ENCODE measurements at places on chromosomes 13 and 19. TPM values are rescaled to one million over a fixed set of nuclear protein-coding genes. Genes with fewer than 3 reads are reported as not detected.

CEACAM1 gene
- total RNA-seq = not detected

- no peak for DNase-seq
Observed at GRCh38 chr13:20249913-20250312, 17.8 kb upstream of the GJB6 start.

DNA sequence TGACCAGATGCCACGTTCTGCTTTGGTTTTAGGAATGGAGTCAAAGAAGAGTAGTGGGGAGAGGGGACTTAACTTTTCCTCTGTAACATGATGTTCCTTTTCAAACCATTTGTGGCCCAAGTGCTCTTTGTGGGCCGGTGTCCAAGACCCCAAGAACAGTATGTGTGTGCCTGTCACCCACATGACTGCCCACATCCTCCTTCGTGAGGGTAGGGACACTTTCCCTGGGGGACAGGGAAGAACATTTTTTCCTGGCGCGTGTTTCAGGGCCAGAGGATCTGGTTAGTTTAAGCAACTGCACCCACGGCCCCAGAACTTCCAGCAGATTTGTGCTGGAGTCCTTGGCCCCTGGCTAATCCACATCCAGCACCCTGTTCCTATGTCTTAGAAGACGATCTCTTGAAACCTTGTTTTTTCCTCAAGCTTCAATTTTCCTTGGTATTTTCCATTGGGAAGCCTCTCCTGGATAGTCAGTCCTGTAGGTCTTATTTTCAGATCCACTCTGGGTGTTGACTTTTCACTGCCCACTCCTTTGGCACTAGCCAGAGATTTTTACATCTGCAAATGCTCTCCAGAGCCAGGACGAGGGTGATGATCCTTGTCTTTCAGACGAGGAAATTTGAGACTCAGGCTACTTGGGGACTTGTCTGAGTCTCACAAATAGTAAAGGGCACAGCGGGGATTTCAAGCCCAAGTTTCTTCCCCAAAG is 10.8 kb upstream of the CCDC97 start:
- no peak for DNase-seq

DNAJC15 gene
- 12.5 TPM for total RNA-seq

DNA sequence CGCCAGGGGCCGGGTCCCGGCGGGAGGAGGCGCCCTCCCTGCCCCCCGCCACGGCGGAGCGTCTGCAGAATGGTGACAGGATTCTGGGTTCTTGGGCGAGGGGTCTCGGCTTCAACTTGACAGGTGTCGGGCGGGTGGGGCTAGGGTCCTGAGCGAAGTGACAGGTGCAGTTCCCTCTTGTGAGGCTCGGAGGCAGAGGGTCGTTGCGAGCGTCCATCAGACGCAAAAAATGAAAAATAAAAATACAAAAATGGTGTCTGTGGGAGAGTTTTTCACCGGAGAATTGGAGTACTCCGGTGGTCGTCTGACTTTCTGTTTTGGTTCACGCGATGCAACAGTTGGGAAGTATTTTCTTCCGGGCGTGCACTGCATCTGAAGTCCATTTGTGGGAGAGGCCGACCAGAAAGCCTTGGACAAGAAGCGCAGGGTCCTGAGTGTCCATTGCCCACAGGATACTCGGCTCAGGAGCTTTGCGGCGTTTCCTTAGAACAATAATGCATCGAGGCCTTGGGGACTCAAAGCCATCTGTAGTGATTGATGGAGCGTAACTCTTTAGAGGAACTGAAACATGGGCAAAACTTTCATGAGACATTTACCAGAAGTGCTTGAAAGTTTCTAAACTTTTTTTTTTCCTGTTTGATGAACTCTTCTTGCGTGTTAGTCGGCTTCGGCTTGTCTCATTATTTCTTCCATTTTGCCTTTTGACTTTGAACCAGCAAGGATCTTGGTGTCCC is 759 bp downstream of the RB1 start:
- DNase-seq = peak; percentile 55

- DNase-seq = no peak
Observed at GRCh38 chr19:30598688-30599087, 226.5 kb downstream of the ZNF536 start.

DNA sequence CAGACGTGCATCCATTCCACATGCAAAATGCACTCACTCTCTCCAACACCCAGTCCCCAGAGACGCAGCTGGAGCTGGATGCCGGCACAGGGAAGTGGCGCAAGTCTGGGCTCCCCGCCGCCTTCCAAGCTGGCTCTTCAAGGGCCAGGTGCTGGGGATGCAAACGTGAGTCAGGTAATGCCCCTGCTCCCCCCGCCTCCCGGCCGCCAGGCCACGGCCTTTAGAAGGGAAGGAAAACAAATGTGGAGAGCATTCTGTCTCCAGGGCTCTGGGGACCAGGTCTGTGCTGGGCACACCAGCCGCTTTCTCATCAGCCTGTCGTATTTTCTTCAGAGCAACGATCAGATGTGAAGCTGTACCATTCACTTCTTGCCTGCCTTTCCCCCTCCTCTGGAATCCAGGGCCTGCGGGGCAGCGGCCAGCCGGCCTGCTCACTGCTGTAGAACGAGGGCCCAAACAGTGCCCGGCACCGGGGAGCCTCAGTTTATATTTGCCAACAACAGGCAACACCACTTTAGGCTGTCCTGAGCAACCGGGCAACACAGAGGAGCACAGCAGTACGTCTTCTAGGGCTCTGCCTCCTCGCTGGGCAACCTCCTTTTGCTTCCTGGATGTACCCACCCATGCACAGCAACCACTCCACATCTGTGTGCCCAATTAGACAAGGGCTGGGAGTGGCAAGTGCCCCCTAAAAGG is 3.8 kb downstream of the RAB20 start:
- DNase-seq = no peak

GRCh38 chr13:55245005-55245644 is 1895.6 kb upstream of the PRR20A start:
- DNase-seq = no peak

NAPSA gene
- total RNA-seq = not detected

DNA sequence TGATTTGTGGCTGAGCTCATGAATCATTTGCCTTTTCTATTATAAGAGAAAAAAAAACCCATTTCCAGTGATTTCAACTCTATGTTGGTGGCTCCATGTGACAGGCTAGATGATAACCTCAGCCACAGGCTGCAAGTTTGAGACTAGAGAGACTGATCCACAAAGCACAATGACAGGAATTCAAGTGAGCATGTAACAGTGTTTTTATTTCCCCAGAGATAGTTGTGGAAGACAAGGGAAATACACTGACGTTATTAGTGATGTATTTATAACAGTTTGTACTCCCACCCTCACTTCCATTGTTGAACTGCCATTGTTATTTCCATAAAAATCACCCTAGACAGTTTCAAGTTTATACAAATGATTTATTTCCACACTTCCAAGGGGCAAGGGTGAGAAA is 27.9 kb upstream of the EDNRB start:
- no peak for DNase-seq

PTGIR gene
- total RNA-seq = 0.54 TPM

ZNF556 gene
- total RNA-seq = not detected

DNA sequence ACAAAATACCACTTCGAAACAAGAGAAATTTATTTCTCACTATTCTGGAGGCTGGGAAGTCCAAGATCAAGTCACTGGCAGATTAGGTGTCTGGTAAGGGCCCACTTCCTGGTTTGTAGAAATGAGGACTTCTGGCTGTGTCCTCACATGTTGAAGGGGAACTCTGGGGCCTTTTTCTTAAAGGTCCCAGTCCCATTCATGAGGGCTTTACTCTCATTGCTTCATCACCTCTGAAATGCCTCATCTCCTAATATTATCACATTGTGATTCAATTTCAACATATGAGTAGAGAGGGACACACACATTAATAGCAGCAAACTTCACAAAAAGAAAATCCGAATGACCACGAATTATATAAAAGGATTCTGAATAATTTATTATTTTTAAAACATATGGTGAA is 21.6 kb upstream of the SIGLEC14 start:
- no peak for DNase-seq

DNA sequence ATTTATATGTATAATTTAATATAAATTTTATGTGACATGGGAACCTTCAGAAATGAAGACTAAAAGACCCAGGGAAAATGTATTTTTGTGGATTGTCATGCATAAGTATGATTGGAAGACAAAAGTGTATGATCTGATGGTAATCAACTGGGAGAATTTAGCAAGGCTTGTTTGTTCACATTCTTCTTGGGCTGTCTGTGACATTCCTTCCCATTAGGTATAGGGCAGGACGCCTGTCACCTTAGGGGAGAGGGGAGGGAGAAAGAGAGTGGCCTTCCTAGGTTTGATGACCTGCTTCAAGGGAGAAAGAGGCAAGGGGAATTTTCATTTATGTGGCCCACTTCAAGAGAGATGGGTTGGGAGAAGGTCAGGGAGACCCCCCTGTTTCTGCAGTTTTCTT is 22.4 kb downstream of the PIBF1 start:
- DNase-seq = no peak

DNA sequence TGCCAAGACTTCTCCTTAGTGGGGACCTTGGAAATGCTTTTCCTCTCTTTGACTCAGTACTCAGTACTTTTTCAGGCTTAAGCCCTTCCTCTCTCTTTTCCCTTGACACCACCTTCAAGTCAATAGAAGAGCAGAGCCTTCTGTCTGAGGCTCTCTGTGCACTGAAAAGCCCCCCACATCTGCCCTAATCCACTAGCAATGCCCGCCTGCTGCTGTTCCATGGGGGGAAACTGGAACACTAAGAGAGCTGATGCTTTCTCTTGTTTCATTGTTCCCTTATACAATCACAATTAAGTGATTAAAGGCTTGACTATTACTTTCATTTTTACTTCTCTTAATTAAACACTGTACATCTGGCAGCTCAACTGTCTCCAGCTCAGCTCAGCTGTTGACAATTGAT is 254.5 kb downstream of the SLITRK6 start:
- no peak for DNase-seq

GRCh38 chr13:86572115-86572514 is 772.9 kb upstream of the SLITRK6 start:
- peak; percentile 80 for DNase-seq

SLC10A2 gene
- total RNA-seq = not detected

- peak; percentile 28 for DNase-seq
Observed at GRCh38 chr19:1725100-1726064, 27.9 kb upstream of the ONECUT3 start.

GRCh38 chr13:100439247-100439970 is 149.2 kb downstream of the GGACT start:
- no peak for DNase-seq

LHB gene
- not detected for total RNA-seq

- no peak for DNase-seq
Observed at GRCh38 chr19:11102944-11103343, 13.7 kb downstream of the LDLR start.

ATXN8OS gene
- total RNA-seq = not detected

DPF1 gene
- total RNA-seq = 4.2 TPM

- DNase-seq = peak; percentile 63
Observed at GRCh38 chr13:99505814-99506269, 4.6 kb downstream of the TM9SF2 start.

- DNase-seq = peak; percentile 42
Observed at GRCh38 chr13:102128216-102128810, 273.5 kb downstream of the FGF14 start.

DNA sequence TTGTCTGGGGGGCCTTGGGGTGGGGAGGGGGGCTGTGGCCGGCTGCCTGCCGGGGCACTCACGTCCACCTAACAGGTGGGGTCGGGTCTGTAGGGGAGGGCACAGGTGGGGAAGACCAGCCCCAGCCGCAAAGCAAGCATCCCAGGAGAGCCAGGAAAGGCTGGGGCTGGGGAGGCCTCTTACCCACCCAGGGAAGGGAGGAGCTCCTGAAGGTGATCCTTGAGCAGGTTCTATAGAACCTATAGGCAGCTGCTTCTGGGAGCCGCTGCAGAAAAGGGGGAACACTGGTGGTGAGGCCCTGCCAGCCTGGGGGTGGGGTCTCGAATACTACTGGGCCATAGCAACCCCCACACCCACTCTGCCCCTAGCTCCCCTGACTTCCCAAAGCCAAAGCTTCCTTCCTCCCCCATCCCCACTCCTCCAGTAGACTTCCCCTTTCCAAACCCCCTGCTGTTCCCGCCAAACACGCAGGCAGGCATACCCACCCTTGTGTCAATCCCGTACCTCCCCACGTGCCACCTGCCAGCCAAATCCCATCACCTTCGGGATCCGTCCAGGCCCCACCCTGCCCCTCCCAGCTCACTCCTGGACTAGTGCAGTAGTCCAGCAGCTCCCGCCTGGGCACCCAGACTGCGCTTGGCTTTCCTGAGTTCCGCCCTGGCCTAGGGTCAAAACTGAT is 5.6 kb downstream of the KLF16 start:
- no peak for DNase-seq

YJU2 gene
- total RNA-seq = 15.6 TPM

GRCh38 chr13:110388108-110388943 is 81.2 kb downstream of the COL4A2 start:
- peak; percentile 83 for DNase-seq

DNA sequence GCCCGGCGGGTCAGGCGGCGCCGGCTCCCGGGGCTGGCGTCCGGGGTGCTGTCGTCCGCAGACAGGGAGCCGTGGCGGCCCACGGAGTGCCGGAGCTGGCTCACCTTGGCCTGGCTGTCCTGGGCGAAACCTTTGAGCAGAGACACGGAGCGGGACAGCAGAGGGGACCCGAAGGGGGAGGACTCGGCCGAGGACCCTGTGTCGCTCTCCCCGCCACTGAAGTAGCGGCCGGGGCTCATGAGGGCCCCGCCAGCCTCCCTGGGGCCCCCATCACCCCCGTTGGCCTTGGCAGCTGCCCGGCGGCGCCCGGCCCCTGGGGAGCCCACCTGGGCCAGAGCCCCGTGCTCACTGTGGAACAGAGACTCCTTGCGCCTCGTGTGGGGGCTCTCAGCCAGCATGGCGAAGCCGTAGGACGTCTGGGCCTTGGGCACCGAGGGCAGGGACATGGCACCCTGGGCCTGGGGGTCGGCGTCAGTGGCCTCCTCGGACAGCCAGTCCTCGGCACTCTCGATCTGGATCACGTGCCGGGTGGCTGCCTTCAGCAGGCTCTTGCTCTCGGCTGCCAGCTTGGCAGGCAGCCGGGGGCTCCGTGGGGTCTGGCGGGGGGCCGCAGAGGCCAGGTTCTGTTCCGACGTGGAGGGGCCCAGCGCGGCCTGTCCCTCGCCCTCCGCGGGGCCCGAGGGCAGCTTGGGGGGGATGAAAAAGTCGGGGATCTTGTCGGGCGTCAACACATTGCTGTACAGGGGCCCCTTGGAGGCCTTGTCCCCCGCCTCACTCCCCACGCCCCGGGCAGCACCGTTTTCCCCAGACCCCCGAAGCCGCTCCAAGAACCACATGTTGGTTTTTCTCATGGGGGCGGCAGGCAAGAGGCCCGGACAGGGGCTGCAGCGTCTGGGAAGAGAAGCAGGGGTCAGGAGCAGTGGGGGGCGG is 1.2 kb downstream of the C2CD4C start:
- DNase-seq = no peak

CYP4F2 gene
- not detected for total RNA-seq

LMTK3 gene
- total RNA-seq = 0.18 TPM

LONP1 gene
- total RNA-seq = 70.3 TPM

GRCh38 chr13:92487238-92487637 is 739.4 kb upstream of the GPC6 start:
- DNase-seq = no peak

DNA sequence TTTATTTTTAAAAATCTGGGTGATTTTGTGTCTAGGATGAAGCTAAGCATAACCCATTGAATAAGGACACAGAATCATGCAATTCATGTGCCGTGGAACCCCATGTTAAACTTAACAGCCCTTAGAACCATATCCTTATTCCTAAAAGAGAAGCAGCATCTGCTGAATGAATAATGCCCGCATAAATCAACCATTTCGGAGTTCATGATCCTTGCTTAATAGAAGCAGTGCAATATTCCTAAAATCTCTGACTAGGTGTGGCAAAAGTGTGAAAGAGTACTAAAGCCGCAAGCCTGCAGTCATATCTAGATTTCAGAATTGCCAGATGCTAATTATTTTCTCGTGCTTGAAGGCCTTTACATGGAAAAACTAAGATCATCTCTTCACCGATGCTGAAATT is 33.6 kb upstream of the ARGLU1 start:
- no peak for DNase-seq
